Neural crest cell (in vitro differentiated cells): ENCODE measurements at places on chromosomes 12 and 14.

DNA sequence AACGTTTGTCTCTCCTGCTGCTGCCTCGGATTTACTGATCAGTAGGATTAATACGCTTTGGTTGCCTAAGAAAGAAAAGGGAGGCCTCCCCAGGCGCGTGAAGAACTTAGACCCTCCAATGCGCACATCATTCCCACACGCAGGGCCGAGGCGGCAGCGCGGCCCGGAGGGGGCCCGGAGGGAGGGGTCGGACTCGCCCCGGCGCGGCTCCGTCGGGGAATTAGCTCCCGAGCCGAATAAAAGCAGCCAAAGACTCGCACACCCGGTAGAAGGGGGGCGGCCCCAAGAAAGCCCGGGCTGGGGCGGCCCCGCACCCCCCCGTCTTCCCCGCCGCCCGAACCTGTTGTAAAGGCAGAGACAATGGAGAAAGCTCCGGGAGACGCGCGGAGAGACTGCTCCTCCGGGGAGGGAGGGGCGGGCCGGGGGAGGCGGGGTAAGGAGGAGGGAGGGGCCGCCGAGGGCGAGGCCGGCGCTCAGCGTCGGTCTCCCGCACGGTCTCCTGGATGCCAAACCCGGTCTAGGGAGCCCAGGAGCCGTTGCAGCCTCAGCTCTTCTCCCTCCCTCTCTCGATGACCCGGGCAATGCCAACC is at the start of gene NELL2:
Gene NELL2, minus strand, starts transcription at position 362 of the 590 bp plus-strand sequence. CDS start 446 bp downstream, outside the sequence.
- DNase-seq = peak; percentile 63

- DNase-seq = no peak
These were observed 453.8 kb downstream of the RAD51B start for GRCh38 chr14:68273413-68273812.

DNA sequence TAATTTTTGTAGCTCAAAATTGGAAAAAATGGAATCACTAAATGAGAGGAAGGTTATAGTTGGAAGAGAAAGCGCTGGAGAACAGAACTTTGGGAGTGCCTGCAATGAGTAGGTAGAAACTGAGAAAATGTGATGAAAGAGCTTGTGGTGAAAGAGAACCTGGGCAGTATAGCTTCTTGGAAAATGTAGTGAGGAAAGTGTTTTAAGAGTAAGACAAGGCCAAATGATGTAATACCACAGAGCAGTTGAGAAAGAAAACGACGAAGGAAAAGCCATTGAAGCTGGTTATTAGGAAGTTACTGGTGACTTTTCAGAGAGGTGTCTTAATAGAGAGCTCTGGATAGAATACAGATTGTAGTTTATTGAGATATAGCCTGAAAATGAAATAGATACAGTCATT is 255.3 kb downstream of the AEBP2 start:
- DNase-seq = no peak

DNA sequence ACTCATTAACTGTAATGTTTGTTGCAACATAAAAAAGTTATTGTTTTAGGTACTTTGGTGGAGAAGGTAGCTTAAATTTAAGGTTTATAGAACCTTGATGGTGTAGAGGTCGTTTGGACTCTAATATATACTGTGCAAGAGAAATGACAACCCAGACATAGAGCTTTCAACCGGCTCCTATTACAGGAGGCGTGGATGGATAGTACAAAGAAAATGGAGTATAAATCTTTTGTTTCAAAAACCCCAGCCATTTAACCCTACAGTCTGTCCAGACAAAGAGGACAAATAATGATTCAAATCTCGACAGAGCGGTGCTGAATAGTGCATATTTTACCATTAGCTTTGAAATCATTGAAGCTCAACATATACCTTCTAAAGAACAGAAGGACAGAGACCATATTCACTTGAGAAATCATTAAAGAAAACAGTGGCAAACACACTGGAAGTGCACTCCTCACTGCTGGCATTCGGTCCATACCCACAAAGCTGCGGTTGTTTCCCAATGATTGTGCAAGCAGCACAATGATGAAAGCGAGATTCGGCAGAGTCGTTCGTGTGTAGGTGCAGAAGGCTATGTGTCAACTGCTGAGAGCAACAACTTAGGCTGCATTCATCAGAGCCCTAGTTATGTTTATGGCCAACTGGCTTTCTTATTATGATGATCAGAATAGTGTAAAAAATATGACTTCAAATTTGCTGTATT is 688.6 kb downstream of the NOVA1 start:
- no peak for DNase-seq

- DNase-seq = no peak
These were observed 33.1 kb downstream of the CD9 start for GRCh38 chr12:6233121-6233971.

DNA sequence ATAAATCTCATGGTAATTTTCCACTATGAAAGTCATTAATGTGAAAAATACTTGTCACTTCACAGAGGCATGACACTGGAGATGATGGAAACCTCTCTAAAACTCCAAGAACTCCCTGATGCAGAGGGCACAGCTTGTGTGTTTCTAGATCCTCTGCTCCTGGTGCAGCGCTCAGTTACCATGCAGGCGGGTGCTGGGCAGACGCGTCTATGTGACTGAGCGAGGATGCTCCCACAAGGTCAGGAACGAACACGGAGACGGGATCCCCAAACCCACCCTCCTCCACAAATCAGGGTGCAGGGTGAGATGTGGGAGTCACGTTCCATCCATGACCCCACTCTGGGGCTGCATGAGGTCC is 81.5 kb downstream of the CCDC88C start:
- DNase-seq = no peak

DNA sequence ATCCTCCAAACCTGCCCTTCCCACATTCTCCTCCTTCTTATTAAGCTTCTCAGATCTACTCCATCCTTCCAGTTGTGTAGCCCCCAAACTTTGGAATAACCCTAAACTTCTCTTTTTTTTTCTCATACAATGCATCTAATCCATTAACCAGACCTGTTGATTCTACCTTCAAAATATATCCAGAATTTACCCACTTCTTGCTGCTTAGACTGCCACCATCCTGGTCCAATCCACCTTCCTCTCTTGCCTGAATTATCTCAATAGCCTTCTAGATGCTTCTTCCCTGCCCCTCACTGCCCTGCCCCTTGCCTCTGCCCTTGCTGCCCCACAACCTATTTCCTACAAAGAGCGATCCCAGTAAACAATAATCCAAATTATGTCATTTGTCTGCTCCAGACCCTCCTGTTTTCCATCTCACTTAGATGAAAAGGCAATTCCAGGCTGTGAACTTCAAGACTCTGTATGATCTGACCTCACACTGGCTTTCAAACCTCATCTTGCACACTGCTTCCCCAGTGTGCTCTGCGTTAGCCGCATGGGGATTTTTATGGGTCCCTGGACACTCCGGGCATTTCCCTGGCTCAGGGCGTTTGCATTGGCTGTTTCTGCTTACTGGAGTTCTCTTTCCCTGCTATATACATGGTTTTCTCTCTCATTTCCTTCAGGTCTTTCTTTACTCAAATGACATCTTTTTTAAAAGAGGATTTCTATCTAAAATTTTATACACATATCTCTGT is 42.6 kb upstream of the HIF1A start:
- DNase-seq = no peak

DNA sequence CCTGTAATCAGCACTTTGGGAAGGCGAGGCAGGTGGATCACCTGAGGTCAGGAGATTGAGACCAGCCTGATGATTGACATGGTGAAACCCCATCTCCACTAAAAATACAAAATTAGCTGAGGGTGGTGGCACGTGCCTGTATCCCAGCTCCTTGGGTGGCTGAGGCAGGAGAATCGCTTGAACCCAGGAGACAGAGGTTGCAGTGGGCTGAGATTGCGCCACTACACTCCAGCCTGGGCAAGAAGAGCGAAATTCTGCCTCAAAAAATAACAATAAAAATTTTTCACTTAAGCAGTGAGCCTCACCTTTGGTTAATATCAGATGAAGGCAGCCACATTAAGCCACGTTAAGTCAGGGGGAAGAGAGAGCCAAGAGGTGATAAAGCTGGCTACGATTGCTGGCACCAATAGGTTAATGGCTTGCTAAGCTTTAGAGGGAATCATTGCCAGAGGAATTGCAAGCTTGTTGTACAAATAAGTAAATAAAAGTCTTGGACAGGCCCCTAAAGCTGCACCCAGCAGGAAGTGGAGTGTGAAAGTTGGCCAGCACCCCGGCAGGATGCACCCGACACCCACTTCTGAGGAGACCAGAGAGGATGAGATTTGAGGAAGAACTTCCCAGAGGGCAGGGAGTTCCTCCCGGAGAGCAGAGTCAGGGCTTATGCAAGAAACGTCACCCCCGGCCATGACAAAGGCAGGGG is 41.3 kb upstream of the TESC start:
- DNase-seq = no peak

DNA sequence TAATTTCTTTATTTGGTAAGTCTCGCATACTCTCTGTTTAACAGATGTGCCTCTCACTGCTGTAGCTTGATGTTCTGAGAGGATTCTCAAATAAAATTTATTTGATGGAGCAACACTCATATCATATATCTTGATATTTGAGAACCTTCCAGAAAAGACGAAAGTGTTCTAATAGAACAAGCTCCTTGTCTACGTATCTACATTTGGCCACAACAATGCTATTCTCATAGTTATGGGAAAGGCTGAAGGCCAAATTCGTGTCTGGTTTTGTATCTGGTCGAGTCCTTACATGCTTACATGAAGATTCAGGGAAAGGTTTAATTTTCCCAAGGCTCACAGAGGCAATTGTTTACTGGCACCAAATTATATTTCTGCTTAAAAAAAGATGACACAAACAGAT is 186.7 kb upstream of the SLC38A2 start:
- DNase-seq = no peak

- no peak for DNase-seq
These were observed 20.0 kb upstream of the KDM2B start for GRCh38 chr12:121600702-121601336.

GRCh38 chr14:88868558-88869159 is 44.2 kb downstream of the TTC8 start:
- DNase-seq = no peak

- no peak for DNase-seq
These were observed 131.1 kb downstream of the CACNA1C start for GRCh38 chr12:2183556-2184541.

GRCh38 chr12:98998697-98999299 is 353.7 kb downstream of the APAF1 start:
- no peak for DNase-seq

DNA sequence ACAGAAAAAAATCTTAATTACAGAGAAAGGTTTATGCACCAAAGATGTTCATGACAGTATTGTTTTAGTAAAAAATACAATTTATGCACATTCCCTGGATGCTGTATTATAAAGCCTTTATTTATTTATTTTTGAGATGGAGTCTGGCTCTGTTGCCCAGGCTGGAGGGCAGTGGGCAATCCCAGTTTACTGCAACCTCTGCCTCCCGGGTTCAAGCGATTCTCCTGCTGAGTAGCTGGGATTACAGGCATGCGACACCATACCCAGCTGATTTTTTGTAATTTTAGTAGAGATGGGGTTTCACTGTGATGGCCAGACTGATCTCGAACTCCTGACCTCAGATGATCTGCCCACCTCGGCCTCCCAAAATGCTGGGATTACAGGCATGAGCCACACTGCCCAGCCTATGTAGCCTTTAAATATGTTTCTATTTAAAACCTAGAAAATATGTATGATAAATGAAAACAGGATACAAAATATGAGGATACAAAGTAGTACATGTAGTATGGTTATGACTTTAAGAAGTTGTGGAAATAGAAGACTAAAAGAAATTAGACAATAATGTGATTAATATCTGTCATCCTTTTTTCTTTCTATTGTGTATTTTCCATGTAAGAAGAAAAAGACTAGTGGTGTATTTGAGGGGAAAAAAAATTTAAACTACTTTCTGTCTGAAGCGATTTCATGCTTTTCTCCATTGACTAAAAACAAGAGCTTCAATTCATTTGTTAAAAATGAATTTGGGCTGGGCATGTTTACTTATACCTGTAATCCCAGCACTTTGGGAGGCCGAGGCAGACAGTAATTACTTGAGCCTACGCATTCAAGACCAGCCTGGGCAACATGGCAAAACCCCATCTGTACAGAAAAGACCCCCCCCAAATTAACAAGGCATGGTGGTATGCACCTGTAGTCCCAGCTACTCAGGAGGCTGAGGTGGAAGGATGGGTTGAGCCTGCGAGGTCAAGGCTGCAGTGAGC is 13.1 kb downstream of the ATF1 start:
- DNase-seq = no peak

DNA sequence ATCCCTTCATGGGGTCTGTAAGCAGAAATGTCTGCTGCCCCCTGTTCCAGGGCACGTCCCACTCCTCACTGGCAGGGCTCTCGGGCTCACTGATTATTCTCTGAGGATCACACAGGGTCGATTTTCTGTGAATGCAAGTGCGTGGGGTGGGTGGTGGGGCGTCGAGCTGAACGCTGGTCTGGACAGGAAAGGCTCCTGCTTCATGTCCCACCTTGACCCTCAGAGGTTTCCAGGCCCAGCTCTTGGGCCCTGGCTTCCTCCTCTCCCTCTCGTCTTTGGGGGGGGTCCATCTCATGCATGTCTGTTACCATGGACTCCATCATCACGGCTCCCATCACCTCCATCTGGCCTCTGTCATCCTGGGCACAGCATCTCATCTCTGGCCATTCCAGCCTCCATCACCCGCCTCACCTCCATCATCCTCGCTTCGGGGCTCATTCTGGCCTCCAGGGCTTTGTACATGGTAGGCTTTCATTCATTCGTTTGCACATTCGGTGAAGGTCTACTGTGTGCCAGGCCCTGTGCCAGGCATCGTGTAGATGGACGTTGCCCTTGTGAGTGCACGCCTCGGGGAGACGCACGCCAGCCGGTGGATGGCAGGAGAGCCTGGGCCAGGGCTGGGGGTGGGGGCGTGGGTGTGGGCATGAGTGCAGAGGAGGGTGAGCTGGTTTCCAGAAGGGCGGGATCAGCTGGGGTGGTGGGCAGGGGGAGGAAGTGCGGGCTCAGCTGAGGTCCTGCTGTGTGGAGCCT is 34.7 kb downstream of the RTL1 start:
- no peak for DNase-seq

DNA sequence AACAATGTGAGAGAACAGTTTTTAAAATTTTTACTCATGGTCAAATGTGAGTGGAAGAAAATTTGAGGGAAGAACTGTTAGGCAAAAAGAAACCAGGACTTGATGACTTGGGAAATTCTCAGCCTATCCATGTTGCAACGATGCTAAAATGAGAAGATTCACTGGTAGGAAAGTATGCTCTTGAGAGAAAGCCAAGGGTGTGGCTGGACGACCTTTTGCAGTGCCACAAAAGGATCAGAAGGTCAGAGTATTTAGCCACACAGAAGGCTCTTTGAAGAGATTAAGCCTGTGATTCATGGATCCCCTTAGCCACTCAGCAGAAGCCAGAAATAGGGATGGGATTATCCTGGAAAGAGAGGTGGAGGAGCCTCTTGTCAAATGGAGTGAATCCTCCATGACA is 336.8 kb downstream of the LRIG3 start:
- DNase-seq = no peak

- DNase-seq = no peak
These were observed 79.9 kb upstream of the SSTR1 start for GRCh38 chr14:38127784-38128183.

GRCh38 chr12:72491426-72491825 is 219.3 kb downstream of the TRHDE start:
- DNase-seq = no peak

- DNase-seq = no peak
These were observed 39.2 kb downstream of the PRIMA1 start for GRCh38 chr14:93749076-93749420.
